ENCODE measurements at places on chromosomes 16 and 17. TPM values are rescaled to one million over a fixed set of nuclear protein-coding genes. Genes with fewer than 3 reads are reported as not detected.
A peak's percentile ranks its signal among the peaks of the same experiment; 100 is the strongest.

Gene SPN
- total RNA-seq, result not detected

Gene VPS25
- 43.6 TPM for total RNA-seq

Gene BAHCC1
- 3.9 TPM for total RNA-seq

Gene ABCA8
- 47.2 TPM for total RNA-seq

Gene SPNS2
- under 0.01 TPM for total RNA-seq

Gene SPIRE2
- 3.8 TPM for total RNA-seq

Gene UTS2R
- total RNA-seq, result not detected

Gene C16orf89
- total RNA-seq, result 5.9 TPM

Gene SRL
- under 0.01 TPM for total RNA-seq

Gene FGF11
- 0.33 TPM for total RNA-seq

Gene CCL17
- total RNA-seq, result not detected

Gene ZNF469
- total RNA-seq, result 1.3 TPM

Gene ARHGAP44
- 1.7 TPM for total RNA-seq

Gene C1QTNF8
- not detected for total RNA-seq

GRCh38 chr16:2497116-2497630 lies 16.6 kb upstream of the ATP6V0C start:
- DNase-seq, result peak; percentile 36

GRCh38 chr16:3029491-3030221 lies 5.8 kb downstream of the THOC6 start:
- DNase-seq, result peak; percentile 36

DNA sequence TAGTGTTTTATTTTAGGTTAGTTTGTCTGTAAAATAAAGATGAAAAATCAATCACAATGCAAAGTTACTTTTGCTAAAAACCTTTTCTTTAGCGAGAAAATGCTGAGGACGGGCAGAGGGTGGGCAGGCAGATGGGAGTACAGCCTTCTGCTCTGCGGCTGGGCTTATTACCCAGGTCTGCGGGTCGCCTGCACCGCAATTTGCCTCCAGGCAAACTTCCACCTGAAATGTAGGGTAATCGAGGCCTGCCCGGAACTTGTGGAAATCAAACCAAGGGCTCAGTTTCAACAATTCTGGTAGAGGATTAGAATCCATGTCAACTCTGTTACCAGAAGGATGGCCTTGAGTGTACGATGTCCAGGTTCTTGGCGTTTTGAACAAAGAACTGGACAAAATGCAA lies 22.3 kb upstream of the MMD start:
- DNase-seq, result no peak

GRCh38 chr16:13829697-13830299 lies 90.2 kb upstream of the ERCC4 start:
- DNase-seq, result no peak

- peak; percentile 17 for DNase-seq
Measured at GRCh38 chr17:6505425-6506142, 50.8 kb downstream of the PITPNM3 start.

GRCh38 chr17:42979511-42980273 lies at the start of gene PTGES3L:
Gene PTGES3L (minus strand): TSS chr17:42980080. CDS start chr17:42980053, 27 bp downstream.
- peak; percentile 26 for DNase-seq

GRCh38 chr16:51383909-51384308 lies 232.8 kb upstream of the SALL1 start:
- DNase-seq, result no peak

DNA sequence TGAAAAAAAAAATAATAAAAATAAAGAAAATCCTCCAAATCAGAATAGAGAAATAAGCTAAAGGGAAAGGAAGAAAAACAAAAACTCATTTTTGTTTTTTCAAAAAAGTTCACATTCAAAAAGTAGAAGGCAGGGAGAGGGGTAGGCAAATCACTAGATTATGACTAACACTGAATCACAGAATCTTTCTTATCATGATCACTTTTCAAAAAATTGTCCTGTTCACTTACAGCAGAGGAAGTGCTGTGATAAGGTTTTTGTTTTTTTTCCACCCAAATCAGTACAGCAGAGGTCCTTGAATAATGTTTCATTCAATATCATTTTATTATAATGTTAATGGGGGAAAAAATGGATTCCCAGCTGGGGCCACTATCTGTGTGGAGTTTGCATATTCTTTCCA lies 106.4 kb downstream of the CA4 start:
- peak; percentile 49 for DNase-seq

- DNase-seq, result no peak
Measured at GRCh38 chr17:3260600-3260999, 37.6 kb downstream of the OR3A1 start.

GRCh38 chr17:83057793-83058265 lies 21.6 kb upstream of the METRNL start:
- no peak for DNase-seq

GRCh38 chr16:86635926-86636325 lies 57.6 kb downstream of the FOXL1 start:
- DNase-seq, result no peak
